ENCODE measurements at places on chromosomes 12 and 14. TPM values are rescaled to one million over a fixed set of nuclear protein-coding genes. Genes with fewer than 3 reads are reported as not detected.

The VPS33A gene
- 19.1 TPM for total RNA-seq

The CCDC177 gene
- not detected for total RNA-seq

The TAS2R42 gene
- total RNA-seq: not detected

The PLEKHG7 gene
- total RNA-seq: not detected

The LRTM2 gene
- total RNA-seq: not detected

The LBHD2 gene
- not detected for total RNA-seq
